ENCODE measurements at places on chromosomes 4 and X.

- DNase-seq = no peak
Measured at GRCh38 chrX:15525664-15526416, 25.2 kb downstream of the BMX start.

GRCh38 chr4:88697588-88698329 is at the start of gene NAP1L5:
Gene NAP1L5 (minus strand): TSS chr4:88697829. CDS start chr4:88697754, 75 bp downstream.
- peak; percentile 69 for DNase-seq

GRCh38 chrX:72274526-72274925 is 2.5 kb downstream of the RPS4X start:
- DNase-seq = peak; percentile 35

DNA sequence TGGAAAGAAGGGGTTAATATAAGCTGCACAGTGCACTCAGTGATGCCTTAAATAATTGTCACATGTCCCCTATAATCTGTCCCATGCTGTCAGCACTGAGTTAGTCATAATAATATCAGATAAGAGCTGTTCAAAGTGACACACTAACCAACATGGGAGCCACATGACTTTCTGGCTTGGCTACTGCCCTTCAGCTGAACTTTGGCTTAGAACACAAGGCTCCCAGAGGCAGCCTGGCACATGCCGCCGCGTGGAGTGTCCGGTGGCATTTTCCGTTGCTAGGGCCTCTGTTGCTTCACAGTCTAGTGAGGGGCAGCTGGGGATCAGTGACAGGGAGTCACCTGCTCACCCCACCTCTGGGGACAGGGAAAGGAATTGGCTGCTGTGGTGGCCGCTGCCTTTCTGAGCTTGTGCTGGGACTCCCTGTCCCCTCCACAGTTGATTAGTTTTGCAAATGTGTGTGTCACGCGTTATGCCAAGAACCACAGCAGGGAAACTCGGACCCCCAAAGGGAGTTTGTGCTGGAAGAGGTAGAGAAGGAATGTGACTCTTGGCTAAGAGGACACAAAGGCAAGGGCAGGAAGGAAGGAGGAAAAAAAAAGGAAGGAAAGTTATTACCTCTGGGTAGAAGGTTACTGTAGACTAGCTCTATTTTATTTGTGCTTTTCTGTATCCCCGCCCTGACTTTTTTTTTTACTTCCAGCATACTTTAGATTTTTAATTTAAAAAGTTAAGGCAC is 41.1 kb upstream of the PPARGC1A start:
- DNase-seq = peak; percentile 35

DNA sequence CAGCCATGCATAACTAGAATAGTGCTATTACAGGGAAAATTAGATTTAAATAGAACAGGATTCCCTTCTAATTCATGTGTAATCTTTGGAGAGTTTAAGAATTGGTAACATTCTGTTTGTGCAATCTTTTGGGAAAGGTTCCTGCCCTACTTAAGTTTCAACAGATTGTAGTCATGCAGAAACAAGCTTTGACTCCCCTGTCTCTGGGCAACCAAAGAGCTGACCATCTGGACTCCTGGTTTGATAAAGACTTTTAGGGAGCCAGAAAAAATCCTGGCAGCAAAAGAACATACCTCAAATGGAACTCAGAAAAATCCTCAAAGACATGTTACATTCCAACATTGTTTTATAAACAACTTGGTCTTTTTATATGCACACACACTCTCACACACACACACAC is 191.1 kb upstream of the NEIL3 start:
- DNase-seq = peak; percentile 100
